Cerebellar nuclear complex (tissue), 1 donor: ENCODE measurements at places on chromosomes 4 and X.
A peak's percentile ranks its signal among the peaks of the same experiment; 100 is the strongest.

DNA sequence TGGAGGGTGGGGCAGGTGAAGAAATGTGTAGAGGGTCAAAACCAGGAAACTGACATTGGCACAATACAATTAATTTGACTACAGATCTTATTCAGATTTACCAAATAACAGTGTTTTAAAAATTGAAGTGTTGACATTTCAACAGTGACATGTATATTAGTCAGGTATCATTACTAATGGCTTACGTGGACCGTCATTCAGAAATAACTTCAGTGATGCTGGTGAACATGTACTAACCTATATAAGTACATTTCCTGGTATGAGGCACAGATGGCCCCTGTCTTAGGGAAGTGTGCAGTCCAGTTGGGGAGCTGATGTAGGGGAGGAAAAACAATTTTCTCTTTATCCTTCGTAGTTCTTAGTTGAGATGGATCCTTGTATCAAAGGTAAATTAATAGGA, 22.3 kb upstream of the MAOA start:
- DNase-seq = no peak

- DNase-seq = no peak
Measured at GRCh38 chr4:38531141-38531727, 132.8 kb upstream of the KLF3 start.

GRCh38 chrX:45623266-45623665, 422.6 kb upstream of the DIPK2B start:
- DNase-seq = no peak

DNA sequence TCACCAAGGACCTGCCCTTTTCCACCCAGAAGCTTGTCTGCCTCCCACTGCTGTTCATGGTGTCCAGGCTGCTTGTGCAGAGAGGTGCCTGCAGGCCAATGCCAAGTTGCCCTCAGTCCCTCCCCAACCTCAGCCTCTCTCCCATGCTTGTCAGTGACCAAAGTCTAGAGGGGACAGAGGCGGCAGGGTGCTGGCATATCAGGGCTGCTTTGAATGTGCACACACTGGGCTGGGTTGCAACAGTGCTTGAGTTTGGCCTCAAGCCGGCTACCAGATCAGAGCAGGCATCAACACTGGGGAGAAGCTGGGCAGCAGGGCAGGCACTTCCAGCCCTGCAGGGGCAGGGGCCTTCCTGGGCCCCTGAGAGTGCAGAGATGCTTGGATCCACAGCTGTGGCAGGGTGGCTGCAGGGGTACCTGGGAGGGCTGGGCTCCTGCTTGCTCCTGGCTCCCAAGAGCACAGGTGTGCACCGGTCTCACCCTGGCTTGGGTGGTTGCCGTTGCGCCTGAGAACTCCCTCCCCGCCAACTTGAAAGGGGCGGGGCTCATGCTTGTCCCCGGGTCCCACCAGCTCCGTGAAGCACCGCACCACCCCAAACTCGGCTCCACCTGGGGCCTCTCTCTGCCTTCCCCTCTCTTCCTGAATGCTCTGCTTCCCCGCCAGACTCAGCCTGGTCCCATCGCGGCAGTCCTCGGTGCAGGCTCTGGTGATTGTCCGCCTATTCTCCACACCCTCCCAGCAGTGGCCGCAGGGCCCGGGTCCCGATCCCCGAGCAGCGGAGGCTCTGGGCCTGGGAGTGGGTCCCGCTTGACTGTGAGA, 1681.9 kb upstream of the ADGRL3 start:
- no peak for DNase-seq

DNA sequence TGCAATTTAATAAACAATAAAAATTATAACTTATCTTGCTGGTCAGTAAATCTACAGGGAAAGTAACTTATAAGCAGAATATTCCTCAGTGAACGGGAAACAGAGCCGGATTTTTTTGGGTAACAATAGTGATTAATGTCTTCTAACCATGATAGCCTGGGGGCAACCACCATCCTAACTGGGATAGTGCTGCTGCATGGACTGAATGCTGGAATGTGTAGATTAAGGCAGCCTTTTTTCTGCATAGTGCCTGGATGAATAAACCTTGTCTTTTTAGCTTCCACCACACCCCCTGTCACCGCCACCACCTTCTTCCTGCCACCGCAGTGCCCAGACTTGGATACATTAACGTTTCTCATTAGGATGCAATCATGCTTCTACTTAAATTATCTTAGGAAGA, 83.6 kb upstream of the LNX1 start:
- no peak for DNase-seq

- no peak for DNase-seq
Measured at GRCh38 chr4:90951037-90951436, 823.8 kb downstream of the CCSER1 start.

DNA sequence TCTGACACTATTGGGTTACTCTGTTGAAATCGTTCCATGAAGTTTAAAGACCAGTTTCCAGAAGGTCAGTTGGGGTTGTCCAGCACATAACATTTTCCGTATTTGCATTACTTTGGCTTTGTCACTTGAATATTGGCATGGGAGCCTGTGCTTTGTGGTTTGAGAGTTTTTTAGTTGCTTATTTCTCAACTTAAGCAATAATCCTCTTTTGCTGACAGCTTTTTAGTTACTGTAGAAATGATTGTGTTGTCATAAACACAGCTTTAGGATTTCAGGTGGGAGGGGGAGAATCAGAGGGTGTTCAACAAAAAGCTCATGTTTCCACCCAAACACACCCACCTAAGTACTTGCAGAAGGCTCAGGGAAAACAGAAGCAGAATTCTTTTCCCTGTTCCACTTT, 210.7 kb upstream of the TLL1 start:
- no peak for DNase-seq

GRCh38 chr4:155759372-155760252, 791 bp downstream of the GUCY1B1 start:
- DNase-seq = no peak

- DNase-seq = no peak
Measured at GRCh38 chr4:138039010-138039409, 203.1 kb downstream of the SLC7A11 start.

GRCh38 chr4:123405267-123405865, 8.8 kb downstream of the SPRY1 start:
- no peak for DNase-seq

- no peak for DNase-seq
Measured at GRCh38 chrX:71301195-71301924, at the start of gene ITGB1BP2. ITGB1BP2 (plus strand) TSS chrX:71301750; CDS start chrX:71301807, 57 bp downstream.

DNA sequence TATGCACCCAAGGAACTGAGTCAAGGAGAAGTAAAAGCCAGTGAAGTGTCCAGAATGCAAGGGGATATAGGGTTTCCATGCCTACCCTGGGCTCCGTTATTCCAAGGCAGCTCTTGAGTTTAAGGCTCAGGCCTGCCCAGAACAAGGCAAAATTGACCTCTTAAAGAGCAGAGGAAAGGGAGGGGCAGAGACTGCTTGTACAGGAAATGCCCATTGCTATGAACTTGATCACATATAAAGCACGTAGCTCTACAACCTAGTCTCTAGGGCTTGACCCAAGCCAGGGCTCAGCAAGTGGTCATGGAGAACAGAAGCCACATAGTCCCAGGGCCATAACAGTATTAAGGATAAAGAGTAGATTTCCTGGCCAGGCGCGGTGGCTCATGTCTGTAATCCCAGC, 58.2 kb upstream of the MSN start:
- DNase-seq = no peak

- DNase-seq = no peak
Measured at GRCh38 chr4:128521648-128522111, 234.1 kb upstream of the PGRMC2 start.

GRCh38 chrX:54076903-54077302, 32.6 kb upstream of the PHF8 start:
- no peak for DNase-seq

DNA sequence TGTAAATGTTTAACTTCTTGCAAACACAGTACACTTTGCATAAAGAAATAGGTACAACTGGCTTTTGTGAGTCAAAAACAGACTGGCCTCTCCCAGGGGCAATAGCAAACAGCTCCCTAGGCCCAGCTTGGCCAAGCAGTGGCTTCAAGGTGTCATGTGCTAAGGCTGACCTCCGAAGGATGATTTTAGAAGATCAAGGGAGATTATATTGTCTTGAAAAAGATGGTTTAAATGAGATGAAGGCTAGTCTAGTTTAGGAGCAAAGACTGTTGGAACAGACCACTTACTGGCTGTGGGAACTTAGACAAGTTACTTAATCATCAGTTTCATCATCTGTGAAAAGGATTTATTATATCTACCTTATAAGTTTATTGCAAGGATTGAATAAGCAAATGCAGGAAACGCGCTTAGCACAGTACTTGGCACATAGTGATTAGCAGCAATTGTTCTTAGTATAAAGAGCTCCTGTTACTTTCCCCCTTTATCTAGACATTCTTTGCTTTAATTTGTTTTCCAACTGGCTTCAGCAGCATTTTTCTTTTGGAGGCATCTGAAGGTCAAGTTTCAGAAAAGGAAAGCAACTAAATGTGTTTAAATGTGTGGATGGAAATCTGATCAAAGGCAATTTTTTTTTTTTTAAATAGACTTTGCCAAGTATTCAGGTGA, 17.2 kb downstream of the ANXA3 start:
- no peak for DNase-seq

DNA sequence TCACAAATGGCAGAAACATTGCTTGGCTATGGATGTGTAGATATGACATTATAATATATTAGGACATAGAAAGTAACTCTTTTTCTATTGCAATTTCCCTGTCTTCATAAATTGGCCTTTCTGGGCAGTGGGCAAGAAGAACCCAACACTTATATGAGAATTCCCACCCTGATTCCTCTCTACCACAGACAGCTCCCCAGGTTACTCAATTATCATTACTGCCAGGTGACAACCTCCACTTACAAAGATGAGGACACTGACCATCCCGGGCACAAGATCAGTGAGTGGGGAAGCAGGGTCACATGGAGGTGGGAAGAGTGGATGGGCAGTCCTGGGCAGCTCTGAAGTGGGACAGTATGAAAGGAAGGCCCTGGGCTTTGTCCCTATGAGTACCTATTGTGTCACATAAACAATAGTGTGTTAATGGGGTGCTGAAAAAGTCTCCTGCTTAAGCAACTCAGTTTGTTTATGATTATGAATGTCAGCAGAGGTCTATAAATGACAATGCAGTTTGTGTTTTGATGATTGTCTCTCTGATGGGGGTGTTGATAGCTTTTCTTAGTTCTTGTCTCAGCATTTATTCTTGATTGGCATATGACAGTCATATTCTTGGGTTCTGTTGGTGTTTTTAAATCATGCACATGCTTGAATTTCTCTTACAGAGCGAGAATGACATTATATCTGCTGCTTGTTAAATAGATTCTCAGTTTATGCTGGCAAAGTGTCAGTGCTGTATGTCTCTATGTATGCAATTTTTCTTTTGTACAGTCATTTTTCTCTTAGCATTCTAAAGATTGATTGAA, 99.9 kb downstream of the SLIT2 start:
- DNase-seq = no peak

DNA sequence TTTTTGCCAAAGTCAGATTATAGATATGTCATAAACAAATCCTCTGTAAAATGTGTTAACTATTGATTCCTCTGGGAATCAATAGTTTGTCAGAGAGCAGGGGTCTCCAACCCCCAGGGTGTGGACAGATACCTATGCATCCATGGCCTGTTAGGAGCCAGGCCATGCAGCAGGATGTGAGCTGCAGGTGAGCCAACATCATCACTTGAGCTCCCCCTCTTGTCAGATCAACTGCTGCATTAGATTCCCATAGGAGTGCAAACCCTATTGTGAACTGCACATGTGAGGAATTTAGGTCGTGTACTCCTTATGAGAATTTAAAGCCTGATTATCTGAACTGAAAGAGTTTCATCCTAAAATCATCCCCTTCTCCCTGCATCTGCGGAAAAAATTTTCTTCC, 1365.4 kb downstream of the ARAP2 start:
- no peak for DNase-seq

GRCh38 chr4:145481942-145482208, 222 bp downstream of the SMAD1 start:
- no peak for DNase-seq

- no peak for DNase-seq
Measured at GRCh38 chr4:72274251-72274650, 242.5 kb downstream of the NPFFR2 start.

DNA sequence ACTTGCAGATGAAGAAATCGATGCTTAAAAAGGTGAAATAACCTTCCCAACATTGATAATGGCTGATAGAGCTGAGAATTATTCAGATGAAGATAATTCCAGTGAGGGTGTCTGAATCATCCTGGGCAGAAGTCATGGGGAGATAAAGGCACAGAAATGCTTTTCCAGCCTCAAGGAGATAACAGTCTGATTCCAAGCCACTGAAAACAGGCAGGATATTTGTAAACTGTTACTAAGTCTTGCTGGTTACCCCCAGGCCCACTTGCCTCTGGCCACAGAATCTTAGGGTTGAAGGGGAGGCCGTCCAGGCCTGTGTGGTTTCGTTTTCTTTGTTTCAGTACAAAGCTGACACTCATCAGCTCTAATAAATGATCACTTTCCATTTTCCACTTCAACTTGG, 158.5 kb downstream of the SH3KBP1 start:
- DNase-seq = no peak

- DNase-seq = peak; percentile 49
Measured at GRCh38 chr4:1604706-1605205, 79.4 kb downstream of the FAM53A start.

GRCh38 chr4:148481636-148482035, 39.4 kb upstream of the NR3C2 start:
- DNase-seq = no peak

- DNase-seq = no peak
Measured at GRCh38 chr4:128320656-128321055, 33.0 kb upstream of the PGRMC2 start.

DNA sequence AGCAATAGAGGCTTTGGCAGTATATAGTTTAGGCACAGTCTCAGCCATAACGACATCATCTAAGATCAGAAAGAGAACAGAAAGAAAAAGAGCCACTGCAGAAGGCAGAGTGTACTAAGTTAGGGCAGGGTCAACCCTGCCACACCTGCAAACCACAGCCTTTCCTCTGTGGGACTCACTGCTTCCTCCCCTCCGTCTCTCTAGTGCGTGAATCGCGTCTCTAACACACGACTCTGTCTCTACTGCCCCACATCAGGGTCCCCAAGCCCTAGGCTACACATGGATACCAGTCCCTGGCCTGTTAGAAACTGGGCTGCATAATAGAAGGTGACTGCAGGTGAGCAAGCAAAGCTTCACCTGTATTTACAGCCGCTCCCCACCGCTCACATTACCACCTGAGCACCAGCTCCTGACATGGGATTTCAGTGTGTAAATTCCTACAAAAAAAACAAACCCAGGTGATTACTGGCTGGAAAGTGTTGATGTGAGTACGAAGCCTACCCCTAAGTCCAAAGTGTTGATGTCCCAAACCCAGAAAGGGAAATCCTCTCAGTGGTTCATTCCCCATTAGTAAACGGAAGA, 128.9 kb downstream of the PRKX start:
- no peak for DNase-seq

GRCh38 chr4:3690551-3691152, 75.5 kb upstream of the ADRA2C start:
- no peak for DNase-seq

DNA sequence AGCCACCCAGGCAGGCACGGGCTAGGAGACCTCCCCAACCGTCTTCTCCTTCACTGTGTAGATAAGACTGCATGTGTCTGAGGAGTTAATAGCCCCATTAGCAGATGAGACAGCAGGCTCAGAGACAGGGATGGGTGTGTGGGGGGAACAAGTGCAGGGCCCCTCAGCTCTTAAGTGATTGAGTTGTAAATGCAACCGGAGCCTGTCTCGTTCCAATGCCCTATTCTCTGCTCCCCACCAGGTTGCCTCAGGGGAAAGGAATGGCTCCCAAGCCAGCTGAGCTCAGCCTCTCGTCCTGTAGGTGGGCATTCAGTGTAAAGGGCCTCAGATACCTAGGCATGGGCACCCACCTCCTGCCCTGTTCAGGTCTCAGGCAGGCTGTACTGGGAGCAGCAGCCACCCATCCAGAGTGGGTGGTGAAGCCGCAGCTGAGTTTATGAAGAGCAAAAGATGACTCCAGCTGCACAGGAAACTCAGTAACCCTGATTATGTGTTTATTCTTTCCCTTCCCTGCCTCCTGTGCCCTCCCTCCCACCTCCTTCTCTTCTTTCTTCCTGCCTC, 87.3 kb downstream of the PJA1 start:
- no peak for DNase-seq
